ENCODE measurements at places on chromosomes 11 and 22.

DNA sequence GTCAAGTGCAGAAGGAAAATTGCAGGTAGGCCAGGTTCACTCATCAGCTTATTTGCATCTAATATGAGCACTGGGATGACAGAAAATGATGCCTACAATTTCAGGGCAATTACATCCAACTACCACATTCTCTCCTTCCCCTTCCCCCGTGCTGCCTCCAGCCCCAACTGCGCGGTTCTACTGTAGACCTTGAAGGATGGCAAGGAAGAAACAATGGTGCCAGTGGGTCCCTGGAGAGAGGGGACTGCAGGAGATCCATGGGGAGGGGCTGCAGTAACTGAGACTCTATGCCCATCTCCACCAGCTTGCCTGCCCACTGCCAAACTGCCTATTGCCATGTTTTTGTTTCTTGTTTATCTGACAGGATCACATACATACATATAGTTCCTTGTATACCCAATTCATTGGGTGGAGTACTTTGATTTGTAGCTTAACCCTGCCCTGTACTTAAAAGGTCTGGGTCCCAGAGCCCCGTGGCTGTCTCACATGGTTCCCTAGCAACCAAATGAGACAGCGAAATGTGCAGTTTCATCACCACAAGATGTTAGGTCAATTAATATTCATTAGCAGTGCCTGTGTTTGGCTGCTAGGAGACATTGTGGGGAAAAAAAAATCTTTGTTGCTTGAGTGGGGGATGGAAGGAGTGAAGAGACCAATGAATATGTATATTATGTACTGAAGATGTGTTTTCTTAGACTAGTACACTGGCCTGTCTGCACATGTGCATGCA lies 253.5 kb upstream of the PLET1 start:
- DNase-seq: no peak

- DNase-seq: no peak
Measured at GRCh38 chr11:126663749-126664592, 308.5 kb downstream of the ST3GAL4 start.

GRCh38 chr11:126585774-126586491 lies 230.4 kb downstream of the ST3GAL4 start:
- DNase-seq: peak; percentile 80

- DNase-seq: no peak
Measured at GRCh38 chr11:40689823-40690222, 769.6 kb downstream of the LRRC4C start.

GRCh38 chr11:18010977-18011586 lies 1.8 kb downstream of the SERGEF start:
- DNase-seq: no peak

- DNase-seq: no peak
Measured at GRCh38 chr11:108985236-108985944, 320.5 kb downstream of the DDX10 start.

- no peak for DNase-seq
Measured at GRCh38 chr11:117220999-117221774, 10.7 kb downstream of the PCSK7 start.

- DNase-seq: no peak
Measured at GRCh38 chr22:49108636-49109315, 718.9 kb downstream of the BRD1 start.
